ENCODE measurements at places on chromosomes 3 and 15.

GRCh38 chr3:54632834-54633233 lies 295.0 kb downstream of the LRTM1 start:
- H3K4me1 ChIP-seq: no peaks in the 10 kb centered on the region
- no peak for DNase-seq
- H3K4me3 ChIP-seq: no peak overlapping the region
- no peak overlapping the region for H3K27ac ChIP-seq

DNA sequence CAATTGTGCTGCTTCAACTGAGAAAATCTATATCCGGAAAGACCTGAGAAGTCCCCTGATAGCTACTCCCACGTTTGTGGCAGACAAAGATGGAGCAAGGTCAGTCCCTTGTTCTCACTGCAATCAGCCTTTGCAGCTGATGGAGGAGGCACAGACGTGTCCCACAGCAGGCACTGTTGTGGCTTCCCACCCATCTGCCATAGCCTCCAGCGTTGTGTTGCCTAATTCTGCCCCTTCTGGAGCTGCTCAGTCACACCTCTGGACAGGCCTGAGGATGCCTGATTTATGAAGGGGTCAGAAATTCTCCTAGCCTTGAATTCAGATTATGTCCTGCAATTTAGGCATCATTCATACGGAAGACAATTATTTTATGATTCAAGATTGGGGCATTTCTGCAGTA lies 41.9 kb downstream of the MRPS25 start:
- no peaks in the 10 kb centered on the region for H3K4me1 ChIP-seq
- peaks cover 44% of the 10 kb centered on the region for H3K36me3 ChIP-seq
- no peak for DNase-seq
- H3K4me3 ChIP-seq: no peak overlapping the region
- H3K27ac ChIP-seq: no peak overlapping the region

- peak; percentile 77 for DNase-seq
- no peaks in the 10 kb centered on the region for H3K36me3 ChIP-seq
- H3K4me1 ChIP-seq: peaks cover 6% of the 10 kb centered on the region
- H3K27me3 ChIP-seq: no peaks in the 10 kb centered on the region
- H3K4me3 ChIP-seq: no peak overlapping the region
- peak overlapping the region; percentile 61 for H3K27ac ChIP-seq
These were observed 42.8 kb downstream of the ZNF609 start for GRCh38 chr15:64503197-64503596.

GRCh38 chr3:45554006-45554666 lies 40.4 kb upstream of the LIMD1 start:
- peak overlapping the region; percentile 84 for H3K27ac ChIP-seq
- H3K27me3 ChIP-seq: no peaks in the 10 kb centered on the region
- H3K36me3 ChIP-seq: no peaks in the 10 kb centered on the region
- DNase-seq: peak; percentile 86
- H3K4me3 ChIP-seq: no peak overlapping the region

GRCh38 chr3:143974271-143975238 lies 2.9 kb downstream of the DIPK2A start:
- peak; percentile 42 for DNase-seq
- H3K36me3 ChIP-seq: no peaks in the 10 kb centered on the region
- peaks cover 1% of the 10 kb centered on the region for H3K4me1 ChIP-seq
- no peak overlapping the region for H3K4me3 ChIP-seq

- H3K4me1 ChIP-seq: no peaks in the 10 kb centered on the region
- no peak for DNase-seq
- H3K4me3 ChIP-seq: no peak overlapping the region
- no peaks in the 10 kb centered on the region for H3K36me3 ChIP-seq
- no peaks in the 10 kb centered on the region for H3K27me3 ChIP-seq
- H3K27ac ChIP-seq: no peak overlapping the region
These were observed 170.3 kb downstream of the CHDH start for GRCh38 chr3:53675942-53676341.

DNA sequence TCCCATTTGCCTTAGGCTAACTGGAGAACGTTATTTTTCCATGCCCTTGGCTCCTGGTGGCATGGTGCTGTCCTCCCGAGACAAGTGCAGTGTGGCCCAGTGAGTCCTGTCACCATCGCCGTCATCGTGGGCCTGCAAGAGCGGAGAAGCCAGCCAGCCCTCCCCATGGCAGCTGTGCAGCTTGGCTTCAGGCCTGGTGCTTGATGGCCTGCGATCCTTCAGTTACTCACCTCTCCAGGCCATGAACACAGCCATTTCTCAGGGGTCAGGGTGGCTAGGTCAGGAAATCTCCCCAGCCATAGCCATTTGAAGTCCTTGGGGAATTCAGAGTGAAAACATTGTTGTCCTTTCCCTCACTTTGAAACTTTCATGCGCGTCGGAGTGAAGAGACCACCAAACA lies 189.0 kb upstream of the RGMA start:
- H3K27me3 ChIP-seq: no peaks in the 10 kb centered on the region
- no peaks in the 10 kb centered on the region for H3K36me3 ChIP-seq
- H3K27ac ChIP-seq: no peak overlapping the region
- peaks cover 6% of the 10 kb centered on the region for H3K4me1 ChIP-seq

DNA sequence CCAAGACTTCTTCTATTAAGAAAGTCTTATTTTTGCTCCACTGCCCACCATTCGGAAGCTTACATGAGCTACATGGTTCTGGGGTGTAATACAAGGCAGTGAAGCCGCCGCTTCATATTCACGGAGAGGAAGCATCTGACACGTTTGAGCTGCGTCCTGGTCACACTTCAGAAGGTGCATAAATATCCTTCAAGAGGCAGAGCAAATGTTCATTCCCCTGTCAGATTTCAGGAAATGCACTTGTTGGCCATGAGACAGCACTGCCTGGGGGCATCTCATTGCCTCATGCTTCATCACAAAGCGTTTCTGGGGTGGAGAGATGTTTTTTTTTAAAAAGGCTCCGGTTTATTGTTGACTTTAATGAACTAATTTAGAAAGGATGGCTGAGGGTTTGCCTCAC lies 119.9 kb downstream of the CADPS start:
- no peaks in the 10 kb centered on the region for H3K27me3 ChIP-seq
- DNase-seq: no peak
- no peaks in the 10 kb centered on the region for H3K36me3 ChIP-seq
- H3K4me1 ChIP-seq: no peaks in the 10 kb centered on the region
- no peak overlapping the region for H3K27ac ChIP-seq
- no peak overlapping the region for H3K4me3 ChIP-seq

DNA sequence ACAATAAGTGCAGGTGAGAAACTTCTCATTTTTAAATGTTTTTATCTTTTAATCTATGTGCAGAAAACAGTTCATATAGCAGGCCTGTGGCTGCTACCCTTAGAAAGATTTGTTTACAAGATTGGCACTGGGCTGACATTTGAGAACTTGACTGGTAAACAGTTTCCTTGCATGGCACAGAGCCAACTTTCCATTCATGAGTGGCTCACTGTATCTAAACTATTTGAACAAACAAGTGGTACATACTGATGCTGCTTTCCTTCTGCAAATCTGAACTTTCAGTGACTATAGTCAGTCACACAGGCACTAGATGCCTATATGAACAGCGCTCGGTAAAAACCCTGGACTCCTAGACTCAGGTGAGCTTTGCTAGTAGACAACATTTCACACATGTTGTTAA lies 6.3 kb upstream of the GTPBP8 start:
- H3K27ac ChIP-seq: no peak overlapping the region
- peaks cover 1% of the 10 kb centered on the region for H3K4me1 ChIP-seq
- H3K27me3 ChIP-seq: no peaks in the 10 kb centered on the region
- no peak overlapping the region for H3K4me3 ChIP-seq
- DNase-seq: peak; percentile 41
- no peaks in the 10 kb centered on the region for H3K36me3 ChIP-seq

DNA sequence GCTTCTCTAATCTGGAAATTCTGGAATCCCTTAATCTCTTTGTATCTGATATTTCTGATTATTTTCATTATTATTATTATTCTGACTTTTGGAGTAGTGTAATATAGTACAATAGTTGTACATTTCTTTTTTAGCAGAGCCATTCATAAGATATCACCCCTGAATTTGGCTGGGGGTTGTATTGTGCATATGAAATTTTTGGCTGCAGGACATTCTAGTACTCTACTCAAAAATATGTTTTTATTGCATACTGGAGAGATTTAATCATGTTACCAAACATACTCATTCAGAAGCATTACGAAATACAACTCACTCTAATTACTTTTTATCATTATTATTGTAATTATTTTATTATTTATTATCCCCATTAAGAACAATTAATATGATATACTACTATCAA lies 589.7 kb upstream of the KCNMB2 start:
- H3K27ac ChIP-seq: no peak overlapping the region
- peak; percentile 87 for DNase-seq
- H3K27me3 ChIP-seq: no peaks in the 10 kb centered on the region
- H3K36me3 ChIP-seq: no peaks in the 10 kb centered on the region
- no peak overlapping the region for H3K4me3 ChIP-seq
- peaks cover 12% of the 10 kb centered on the region for H3K4me1 ChIP-seq

GRCh38 chr15:63481105-63481810 lies 23.1 kb upstream of the USP3 start:
- no peak overlapping the region for H3K4me3 ChIP-seq
- no peaks in the 10 kb centered on the region for H3K27me3 ChIP-seq
- no peaks in the 10 kb centered on the region for H3K36me3 ChIP-seq
- DNase-seq: no peak
- peaks cover 6% of the 10 kb centered on the region for H3K4me1 ChIP-seq

DNA sequence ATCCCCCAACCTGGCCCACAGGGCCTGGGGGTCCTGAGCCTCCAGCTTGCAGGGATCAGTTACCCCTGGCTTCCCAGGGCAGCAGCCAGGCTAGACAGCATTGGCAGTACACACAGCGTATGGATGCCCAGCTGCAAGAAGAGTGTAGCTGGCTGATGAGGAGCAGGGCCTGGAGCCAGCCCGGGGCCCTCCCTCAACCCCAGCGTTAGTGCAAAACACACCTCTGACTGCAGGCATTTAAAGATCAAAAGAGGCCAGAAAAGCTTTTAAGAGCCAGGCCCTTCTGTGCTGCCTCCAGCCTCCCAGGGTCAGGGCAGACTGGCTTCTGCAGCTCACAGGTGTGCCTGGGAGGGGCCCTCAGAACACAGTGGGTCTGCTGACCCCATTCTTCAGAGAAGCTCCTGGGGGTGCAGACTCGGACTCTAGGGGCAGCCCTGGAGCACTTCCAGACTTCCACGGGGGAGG lies 110.6 kb downstream of the ETFA start:
- no peak overlapping the region for H3K4me3 ChIP-seq
- H3K27ac ChIP-seq: no peak overlapping the region
- no peaks in the 10 kb centered on the region for H3K27me3 ChIP-seq
- H3K36me3 ChIP-seq: no peaks in the 10 kb centered on the region

GRCh38 chr3:18079739-18080138 lies 337.3 kb upstream of the TBC1D5 start:
- no peaks in the 10 kb centered on the region for H3K4me1 ChIP-seq
- no peak overlapping the region for H3K27ac ChIP-seq
- no peaks in the 10 kb centered on the region for H3K36me3 ChIP-seq
- DNase-seq: no peak

GRCh38 chr3:171732756-171733155 lies 77.5 kb downstream of the PLD1 start:
- H3K27me3 ChIP-seq: peaks cover 2% of the 10 kb centered on the region

- H3K27ac ChIP-seq: no peak overlapping the region
- no peak overlapping the region for H3K4me3 ChIP-seq
- DNase-seq: no peak
- no peaks in the 10 kb centered on the region for H3K27me3 ChIP-seq
These were observed 15.9 kb upstream of the USP3 start for GRCh38 chr15:63488398-63488960.

- H3K27me3 ChIP-seq: no peaks in the 10 kb centered on the region
- H3K4me3 ChIP-seq: peak overlapping the region; percentile 76
- H3K4me1 ChIP-seq: peaks cover 5% of the 10 kb centered on the region
- DNase-seq: no peak
- H3K36me3 ChIP-seq: no peaks in the 10 kb centered on the region
These were observed 604 bp downstream of the KCTD6 start for GRCh38 chr3:58492494-58492905.

DNA sequence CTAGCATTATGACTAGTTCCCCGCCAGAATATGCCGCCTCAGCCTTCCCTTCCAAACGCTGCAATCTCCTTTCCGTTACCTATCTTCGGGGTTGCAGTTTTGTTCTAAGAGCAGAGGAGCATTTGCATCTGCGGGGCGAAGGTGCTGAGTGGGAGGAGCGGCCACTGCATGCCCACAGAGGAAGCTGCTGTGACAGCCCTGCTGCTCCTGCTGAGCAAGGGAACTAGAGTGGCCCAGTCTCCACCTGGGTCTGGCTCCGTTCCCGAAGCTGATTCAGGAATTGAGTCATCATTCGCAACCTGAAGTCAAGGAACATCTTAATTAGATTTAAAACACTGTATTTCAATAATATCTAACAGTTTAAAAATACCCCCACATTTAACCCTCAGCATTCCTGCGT lies 98.2 kb upstream of the TJP1 start:
- no peak for DNase-seq
- H3K27ac ChIP-seq: peak overlapping the region; percentile 1
- H3K27me3 ChIP-seq: no peaks in the 10 kb centered on the region
- no peak overlapping the region for H3K4me3 ChIP-seq

DNA sequence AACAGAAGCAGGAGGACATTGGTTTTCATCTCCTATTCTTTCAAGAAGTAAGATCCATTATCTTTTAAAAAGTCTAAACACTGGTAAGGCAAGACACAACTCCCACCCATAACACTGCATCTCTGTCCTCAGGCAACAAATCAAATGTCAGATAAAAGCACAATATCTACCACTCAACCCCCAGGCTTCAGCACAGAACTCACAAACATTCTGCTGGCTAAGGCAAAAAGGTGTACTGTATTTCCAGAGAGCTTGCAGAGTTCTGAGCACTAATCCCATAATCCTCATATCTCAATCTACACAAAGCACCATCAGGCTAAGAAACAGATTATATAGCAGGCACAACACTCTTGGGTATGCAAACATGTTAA lies 20.9 kb downstream of the RAF1 start:
- DNase-seq: no peak
- no peaks in the 10 kb centered on the region for H3K27me3 ChIP-seq
- H3K4me3 ChIP-seq: no peak overlapping the region
- peaks cover 24% of the 10 kb centered on the region for H3K4me1 ChIP-seq
- no peaks in the 10 kb centered on the region for H3K36me3 ChIP-seq

GRCh38 chr3:106049821-106050220 lies 181.0 kb upstream of the CBLB start:
- H3K27ac ChIP-seq: no peak overlapping the region
- DNase-seq: no peak
- H3K4me1 ChIP-seq: no peaks in the 10 kb centered on the region
- no peaks in the 10 kb centered on the region for H3K36me3 ChIP-seq

Data from lung (tissue), 17 donors.